NCI-H69 (cell line): ENCODE measurements at places on chromosomes 7 and 10.

GRCh38 chr7:158774952-158775351 is 54.4 kb downstream of the ESYT2 start:
- DNase-seq = no peak

- no peak for DNase-seq
Observed at GRCh38 chr10:7634142-7634894, 32.4 kb downstream of the ITIH5 start.

GRCh38 chr7:96388620-96389383 is 66.9 kb upstream of the SLC25A13 start:
- peak; percentile 58 for DNase-seq

GRCh38 chr10:130513686-130514476 is 377.7 kb downstream of the GLRX3 start:
- no peak for DNase-seq

GRCh38 chr10:107164992-107165391 is 486 bp upstream of the SORCS1 start:
- no peak for DNase-seq

DNA sequence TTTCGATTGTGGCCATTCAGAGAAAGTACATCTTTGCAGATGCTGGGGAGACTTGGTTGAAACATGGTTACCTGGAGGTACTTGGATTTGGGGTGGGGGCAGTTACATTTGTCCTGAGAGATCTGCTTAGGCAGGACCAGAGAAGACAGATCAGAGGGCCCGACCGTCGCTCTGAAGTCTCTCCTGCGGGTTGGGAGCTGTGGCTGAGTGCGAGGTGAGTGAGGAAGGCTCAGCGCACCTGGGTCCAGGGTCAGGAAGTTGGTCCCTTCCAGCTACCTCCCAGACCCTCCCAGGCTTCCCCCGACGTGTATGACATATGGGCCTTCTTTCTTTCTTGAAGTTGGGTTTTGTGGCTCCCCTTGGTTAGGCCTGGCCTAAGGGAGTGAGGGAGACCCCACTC is 56.3 kb downstream of the LHPP start:
- DNase-seq = no peak

DNA sequence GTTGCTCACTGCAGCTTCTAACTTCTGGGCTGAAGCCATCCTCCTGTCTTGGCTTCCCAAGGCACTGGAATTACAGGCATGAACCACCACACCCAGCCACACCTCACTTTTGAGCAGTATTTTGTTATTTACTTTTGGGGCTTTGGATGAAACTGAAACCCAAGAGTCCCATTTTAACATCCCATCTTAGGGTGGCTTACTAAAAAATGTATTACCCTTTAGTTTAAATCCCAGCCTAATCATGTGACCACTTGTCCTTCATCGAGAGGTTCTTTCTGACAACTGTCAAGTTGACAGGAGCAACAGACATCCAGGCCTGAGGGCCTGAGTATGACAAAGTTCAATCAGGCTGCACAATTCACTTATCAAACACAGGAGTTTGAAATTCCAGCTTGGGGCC is 33.6 kb downstream of the C10orf67 start:
- no peak for DNase-seq

GRCh38 chr7:77910124-77910523 is 111.6 kb downstream of the PHTF2 start:
- peak; percentile 36 for DNase-seq

DNA sequence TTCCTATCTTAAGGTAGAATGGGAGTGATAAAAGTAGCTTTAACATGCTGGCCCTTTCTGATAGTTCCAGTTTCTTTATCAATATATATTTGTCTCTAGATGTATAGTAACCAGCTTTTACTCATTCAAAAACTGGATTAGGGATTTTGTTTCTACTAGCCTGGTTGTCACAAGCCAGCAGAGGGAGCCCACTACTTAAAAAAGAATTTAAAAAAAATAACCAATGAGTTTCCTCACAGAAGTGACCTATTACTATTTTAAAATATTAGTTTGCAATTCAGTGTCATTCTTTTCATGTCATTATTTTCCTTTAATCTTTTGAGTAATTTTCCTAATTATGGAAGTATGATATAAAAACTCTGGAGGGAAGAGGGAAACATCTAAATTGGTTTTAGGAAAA is 142.1 kb downstream of the PHTF2 start:
- DNase-seq = peak; percentile 61

DNA sequence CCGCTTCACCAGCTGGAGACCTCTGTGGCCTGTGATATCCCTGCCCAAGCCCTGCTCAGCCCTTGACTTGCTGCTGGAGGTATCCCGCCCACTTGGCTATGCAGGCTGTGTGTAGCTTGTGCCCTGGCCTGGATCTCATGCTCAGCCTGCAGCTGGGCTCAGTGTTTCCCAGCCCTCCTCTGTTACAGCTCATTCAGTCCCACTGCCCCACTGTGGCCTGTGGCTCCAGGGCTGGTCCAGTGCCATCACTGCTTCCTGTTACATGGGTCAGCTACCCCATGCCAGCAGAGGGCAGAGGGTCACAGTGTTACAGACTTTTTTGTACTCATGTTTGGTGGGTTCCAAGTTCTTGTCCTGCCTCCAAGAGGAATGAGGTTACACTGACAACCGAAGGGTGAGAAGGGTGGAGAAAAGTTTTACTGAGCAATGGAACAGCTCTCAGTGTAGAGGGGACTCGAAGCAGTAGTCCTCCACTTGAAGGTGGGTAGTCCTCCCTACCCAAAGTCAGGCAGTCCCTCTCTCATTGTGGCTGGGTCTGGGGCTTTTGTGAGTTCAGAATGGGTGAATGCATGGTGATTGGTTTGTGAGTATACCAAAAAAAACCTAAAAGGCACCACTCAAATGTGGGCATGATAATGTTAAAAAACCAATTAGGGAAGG is 100.4 kb downstream of the ANKRD7 start:
- DNase-seq = no peak

DNA sequence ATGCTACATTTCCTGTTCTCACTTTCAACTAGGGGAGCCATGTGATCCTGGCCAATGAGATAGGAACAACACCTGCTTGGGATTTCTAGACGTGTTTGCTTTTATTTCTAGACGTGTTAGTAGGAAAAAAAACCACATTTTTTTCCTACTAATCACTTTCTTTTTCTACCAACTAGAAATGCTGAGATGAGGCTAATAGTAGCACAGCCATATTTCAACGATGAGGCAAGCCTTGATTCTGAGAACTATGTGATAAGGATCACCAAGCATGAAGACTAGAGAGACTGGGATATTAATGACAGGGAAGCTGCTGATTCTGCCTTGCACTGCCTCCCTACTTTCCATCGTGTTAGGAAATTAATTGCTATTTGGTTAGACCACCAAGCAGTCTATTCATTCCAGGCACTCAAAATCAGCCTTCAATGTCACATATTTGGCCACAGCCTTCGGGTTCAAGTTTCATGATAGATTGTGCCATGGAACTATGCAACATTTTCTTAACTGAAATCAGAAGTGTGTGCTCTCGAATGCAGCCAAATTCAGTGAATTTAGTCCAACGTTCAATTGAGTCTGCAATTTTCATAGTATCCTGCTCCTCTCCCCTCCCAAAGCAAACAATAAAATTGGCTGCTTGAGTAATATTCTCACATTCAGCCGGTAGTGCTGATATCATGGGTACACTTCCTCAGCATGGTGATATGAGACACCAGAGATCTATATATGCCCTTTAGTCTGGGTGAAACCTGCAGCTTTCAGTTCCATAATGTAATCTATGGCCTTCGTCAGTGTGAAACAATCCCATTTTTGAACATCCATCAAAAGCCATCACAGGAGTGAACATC is 98.1 kb downstream of the GPR37 start:
- DNase-seq = peak; percentile 61
